Stimulated activated CD8-positive, alpha-beta memory T cell treated with anti-CD3 and anti-CD28 coated beads, Interleukin-15, amount 100 ng/mL, for 48 hours (primary cell): ENCODE measurements at places on chromosomes 4 and X.

DNA sequence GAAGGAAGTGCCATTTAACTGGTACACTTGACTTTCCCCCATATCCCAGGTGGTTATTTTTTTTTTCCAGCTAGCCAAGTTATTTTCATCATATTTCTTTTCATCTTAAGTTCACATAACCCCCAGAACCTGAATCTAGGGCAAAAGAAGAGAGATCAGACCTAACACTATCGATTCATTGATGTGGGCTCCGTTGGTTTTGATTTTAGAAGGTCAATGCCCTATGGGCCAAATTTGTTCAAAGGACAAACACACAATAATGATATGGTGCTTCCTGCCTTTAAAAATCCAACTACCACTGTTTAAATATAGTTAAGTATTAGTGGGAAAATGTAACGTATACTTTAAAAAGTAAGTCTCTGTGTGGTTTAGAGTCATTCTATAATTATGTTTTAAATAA, 665.7 kb downstream of the ZNF674 start:
- DNase-seq = no peak

GRCh38 chr4:147198411-147199051, 252.9 kb upstream of the TTC29 start:
- no peak for DNase-seq

DNA sequence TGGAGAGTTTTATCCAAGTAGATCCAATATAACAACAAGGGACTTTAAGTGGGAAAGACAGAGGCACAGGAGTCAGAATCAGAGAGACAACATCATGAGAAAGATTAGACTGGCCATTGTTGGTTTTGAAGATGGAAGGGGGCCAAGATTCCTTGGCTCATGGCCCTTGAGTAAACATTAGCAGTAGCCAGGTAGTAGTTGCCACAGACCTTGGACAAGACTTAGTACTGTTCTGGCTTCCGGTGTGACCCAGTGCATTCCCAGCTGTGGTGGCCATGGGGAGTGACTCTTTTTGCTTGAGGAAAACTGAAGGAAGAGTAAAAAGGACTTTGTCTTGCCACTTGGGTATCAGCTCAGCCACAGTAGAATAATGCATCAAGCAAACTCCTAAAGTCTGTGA, 462.2 kb upstream of the CPXCR1 start:
- DNase-seq = no peak

- no peak for DNase-seq
Measured at GRCh38 chrX:119401569-119401968, 2.4 kb downstream of the SLC25A43 start.

DNA sequence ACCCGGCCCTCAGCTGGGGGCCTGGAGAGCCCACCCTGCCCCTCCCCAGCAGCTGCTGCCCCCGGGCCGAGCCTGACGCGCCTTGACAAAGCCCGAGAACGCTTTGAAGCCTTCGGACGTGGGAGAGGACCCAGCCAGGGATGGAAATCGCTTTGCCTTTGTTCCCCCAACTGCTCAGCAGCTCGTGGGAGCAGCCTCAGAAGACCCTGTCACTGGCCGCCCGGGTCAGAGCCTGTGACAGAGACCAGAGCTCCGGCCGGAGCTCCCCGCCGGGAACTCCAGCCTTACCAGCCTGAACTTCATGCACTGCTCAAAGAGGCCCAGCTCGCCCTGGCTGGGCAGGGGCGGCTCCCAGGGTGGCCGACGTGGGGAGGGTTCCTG, 2.6 kb upstream of the SLC6A8 start:
- no peak for DNase-seq

DNA sequence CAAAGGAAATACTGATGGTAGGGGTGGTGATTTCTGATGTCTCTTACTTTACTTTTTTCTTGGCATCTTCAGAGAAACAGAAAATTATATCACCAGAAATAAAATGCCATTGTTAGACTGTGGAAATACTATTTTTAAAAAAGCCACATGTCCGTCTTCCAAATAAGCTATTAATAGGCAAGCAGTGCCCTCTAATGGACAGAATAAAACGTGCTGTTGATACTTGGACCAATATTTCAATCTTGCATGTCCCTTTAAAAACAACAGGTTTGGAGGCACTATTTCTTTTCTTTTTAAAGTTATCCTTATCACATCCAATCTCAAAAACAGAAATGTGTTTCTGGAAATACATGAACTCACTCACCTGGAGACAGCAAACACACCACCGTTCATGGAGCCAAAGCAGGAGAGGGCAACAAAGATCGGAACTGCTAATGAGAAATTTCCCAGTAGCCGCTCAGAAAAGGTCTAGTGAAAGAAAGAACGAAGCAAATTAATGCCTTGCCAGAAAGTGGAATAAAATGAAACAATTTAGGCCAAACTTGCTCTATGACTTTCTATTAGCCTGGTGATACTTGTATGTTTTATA, 59.2 kb downstream of the SLC7A11 start:
- DNase-seq = no peak

GRCh38 chr4:158169931-158170690, 2.7 kb downstream of the GASK1B start:
- no peak for DNase-seq

DNA sequence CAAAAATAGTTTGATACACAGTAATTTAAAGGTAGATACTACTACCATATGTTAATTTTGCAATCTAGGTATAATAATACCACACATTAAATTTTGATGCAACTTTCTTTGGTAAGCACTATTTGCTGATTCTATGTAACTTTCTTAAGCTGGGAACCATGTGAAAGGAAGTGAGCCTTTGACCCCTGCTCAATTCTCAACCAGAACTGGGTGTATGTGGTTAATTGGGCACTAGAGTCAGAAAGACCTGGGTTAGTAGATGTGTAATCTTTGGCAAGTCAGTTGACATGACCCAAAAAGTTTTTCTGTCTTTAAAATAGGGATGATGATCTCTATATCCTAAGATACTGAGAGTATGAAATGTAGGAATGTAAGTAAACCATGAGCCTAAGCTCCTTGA, 22.4 kb downstream of the TLR2 start:
- no peak for DNase-seq

GRCh38 chr4:146916479-146917076, 29.1 kb downstream of the TTC29 start:
- no peak for DNase-seq

- DNase-seq = no peak
Measured at GRCh38 chr4:109164011-109164410, 138.4 kb downstream of the COL25A1 start.

DNA sequence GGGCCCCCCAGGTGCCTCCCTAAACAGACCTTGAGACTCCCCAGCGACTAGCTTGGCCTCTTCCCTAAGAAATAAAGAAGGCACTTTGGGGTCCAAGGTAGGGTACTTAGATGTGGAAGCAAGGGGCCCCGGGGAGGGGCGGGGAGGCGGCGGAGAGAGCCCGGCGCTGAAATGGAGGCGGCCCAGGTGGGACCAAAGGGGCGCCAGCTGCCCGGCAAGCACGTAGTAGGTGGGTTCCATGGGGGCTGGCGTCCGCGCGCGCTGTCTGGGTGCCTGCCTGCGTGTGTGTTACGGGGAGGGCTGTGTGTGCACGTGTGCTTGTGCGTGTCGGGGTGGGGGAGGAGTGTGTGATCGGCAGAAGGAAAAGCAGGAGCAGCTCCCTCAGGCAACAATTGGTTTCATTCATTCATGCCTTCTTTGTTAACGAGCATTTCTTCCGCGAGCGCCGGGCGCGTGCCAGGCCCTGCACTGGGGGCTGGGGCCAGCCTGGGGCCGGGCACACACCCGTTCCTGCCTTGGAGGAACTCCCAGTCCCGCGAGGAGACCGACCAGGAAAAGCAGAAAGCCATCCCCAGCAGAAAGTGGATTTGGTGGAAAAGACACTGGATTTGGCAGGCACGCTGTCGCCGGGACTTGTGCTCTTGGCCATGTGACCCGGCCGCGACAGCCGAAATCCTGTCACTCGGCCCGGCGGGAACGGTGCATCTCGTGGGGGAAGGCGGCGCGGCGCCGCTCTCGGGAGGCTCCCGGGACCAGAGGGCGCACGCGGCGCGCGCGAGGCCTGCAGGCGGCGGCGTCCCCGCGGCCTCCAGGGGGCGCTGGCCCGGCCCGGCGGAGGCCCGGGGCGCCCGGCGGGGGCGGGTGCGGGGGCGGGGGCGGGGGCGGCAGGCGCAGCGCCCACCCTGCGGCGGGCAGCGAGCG, 3.3 kb upstream of the DUSP9 start:
- no peak for DNase-seq

- DNase-seq = no peak
Measured at GRCh38 chr4:139826426-139826825, 160.8 kb downstream of the MGST2 start.

GRCh38 chrX:17692709-17693346, 44.5 kb upstream of the SCML1 start:
- no peak for DNase-seq

DNA sequence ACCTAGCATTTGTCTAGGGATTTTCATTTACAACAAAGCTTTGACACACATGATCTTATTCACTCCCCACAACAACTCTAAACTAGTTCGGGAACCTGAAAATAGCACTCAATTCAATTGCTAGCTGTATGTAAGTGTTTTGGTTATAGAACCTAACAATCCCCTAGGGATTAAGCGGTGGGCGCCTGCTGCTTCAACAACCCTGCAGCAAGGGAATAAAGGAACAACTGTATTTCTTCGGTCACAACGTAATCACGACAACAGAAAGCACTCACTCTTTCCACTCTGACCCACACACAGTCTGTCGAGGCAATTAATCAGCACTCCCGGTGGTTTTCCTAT, 674 bp upstream of the DIAPH2 start:
- no peak for DNase-seq

GRCh38 chr4:28238876-28239275, 1378.2 kb downstream of the STIM2 start:
- DNase-seq = no peak

DNA sequence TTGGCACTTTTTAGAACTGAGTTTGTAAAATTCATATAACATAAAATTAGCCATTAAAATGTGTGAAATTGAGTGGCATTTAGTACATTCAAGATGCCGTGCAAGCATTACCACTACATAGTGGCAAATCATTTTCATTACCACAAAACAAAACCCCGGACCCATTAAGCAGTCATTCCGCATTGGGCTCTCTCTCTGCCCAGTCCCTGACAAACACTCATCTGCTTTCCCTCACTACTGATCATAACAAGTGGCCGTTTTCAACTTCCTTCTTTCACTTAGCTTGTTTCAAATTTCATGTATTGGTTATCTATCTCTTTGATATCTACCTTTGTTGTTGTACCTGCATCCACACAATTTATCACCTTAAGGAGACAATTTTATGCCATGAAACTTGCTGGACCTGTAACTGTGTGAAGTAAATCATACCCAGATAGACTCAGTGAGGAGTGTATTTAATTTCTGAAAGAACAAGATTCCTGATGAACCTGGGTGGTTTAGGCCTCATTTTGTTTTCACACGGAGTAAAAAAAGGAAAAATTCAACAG, 202.1 kb downstream of the OR13H1 start:
- no peak for DNase-seq

GRCh38 chr4:183132081-183132480, 33.0 kb downstream of the WWC2 start:
- no peak for DNase-seq

- no peak for DNase-seq
Measured at GRCh38 chrX:39058724-39059123, 257.5 kb downstream of the MID1IP1 start.

DNA sequence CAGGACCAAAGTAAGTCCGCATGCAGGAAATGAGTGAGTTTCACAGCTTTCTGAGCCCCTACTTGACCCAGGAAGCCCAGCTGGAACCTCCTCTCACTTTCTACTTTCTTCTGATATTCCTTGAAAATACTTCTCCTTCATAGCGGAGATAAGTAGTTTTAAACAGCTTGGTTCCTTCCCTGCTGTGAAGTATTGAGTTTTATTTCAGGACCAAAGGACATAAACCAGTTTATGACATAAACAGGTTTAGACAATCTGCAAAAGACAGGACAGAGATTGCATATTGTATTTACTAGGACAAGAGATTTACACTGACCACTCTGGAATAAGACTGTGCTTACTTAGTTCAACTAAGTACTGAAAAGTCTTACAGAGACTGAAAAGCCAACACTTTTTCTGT, 54.8 kb downstream of the PAGE2 start:
- DNase-seq = no peak

GRCh38 chrX:31572360-31572759, 500.5 kb upstream of the FTHL17 start:
- no peak for DNase-seq

DNA sequence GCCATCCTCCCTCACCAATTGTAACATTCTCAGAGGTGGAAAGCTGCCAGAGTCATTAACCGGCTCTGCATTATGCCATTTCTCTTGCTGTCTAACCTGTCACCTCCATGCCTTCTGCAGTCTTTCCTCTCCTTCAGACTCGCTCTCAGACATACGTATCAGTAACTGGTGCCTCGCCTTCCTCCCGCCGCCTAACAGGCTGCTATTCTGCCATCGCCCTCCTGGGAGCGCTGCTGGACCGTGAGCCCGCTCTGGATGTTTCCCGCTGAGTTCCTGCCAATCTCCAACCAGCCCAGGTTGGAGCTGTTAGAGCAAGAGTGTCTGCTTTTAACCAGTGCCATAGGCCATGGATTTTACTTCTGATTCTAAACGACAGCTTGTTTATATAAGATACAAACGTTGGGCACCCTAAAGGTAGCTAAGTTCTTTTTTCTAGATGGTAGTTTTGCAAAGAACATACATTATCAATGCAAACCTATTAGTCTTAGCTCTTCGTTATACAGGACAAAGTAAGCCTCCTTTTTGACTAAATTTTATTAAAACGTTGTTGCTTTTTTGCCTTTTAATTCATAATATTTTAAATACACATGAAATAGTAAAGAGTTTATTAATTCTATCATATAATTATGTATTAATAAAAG, 59.5 kb upstream of the NEIL3 start:
- DNase-seq = peak; percentile 37

- DNase-seq = no peak
Measured at GRCh38 chrX:11100281-11101035, 10.7 kb upstream of the HCCS start.

GRCh38 chr4:96993560-96993959, 1149.7 kb downstream of the STPG2 start:
- no peak for DNase-seq

GRCh38 chrX:68462653-68463052, 29.4 kb upstream of the OPHN1 start:
- no peak for DNase-seq

- no peak for DNase-seq
Measured at GRCh38 chr4:173492315-173492714, 37.7 kb downstream of the HAND2 start.

DNA sequence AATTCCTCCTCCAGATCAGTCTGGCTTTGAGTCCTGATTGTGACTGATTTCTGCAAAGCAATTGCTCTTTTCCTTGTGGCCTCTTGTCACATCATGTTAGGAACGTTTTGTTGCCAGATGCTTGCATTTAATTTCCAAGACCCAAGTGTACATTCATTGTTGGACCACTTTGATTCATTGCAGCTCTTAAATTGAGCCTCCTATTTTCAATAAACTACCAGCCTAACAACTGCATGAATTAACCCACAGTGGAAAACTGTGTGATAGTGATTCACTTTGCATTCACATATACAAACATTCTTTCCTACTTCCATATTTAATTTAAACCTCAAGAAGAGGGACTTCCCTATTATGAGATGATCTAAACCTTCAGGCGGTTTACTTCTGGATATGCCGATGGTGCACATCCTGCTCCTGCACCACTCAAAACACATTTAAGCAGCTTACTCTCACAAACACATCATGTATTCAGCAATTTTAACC, 118.4 kb downstream of the AFF1 start:
- no peak for DNase-seq

- no peak for DNase-seq
Measured at GRCh38 chr4:107825072-107825824, 516 bp downstream of the SGMS2 start.
